ENCODE measurements at places on chromosomes 11 and 22. TPM values are rescaled to one million over a fixed set of nuclear protein-coding genes. Genes with fewer than 3 reads are reported as not detected.
A peak's percentile ranks its signal among the peaks of the same experiment; 100 is the strongest.

GRCh38 chr11:692824-693414, 2.1 kb downstream of the DEAF1 start:
- DNase-seq = peak; percentile 84

GRCh38 chr11:9802291-9802861, 138.5 kb downstream of the SWAP70 start:
- DNase-seq = no peak

BAIAP2L2 gene
- 3.7 TPM for total RNA-seq

DNA sequence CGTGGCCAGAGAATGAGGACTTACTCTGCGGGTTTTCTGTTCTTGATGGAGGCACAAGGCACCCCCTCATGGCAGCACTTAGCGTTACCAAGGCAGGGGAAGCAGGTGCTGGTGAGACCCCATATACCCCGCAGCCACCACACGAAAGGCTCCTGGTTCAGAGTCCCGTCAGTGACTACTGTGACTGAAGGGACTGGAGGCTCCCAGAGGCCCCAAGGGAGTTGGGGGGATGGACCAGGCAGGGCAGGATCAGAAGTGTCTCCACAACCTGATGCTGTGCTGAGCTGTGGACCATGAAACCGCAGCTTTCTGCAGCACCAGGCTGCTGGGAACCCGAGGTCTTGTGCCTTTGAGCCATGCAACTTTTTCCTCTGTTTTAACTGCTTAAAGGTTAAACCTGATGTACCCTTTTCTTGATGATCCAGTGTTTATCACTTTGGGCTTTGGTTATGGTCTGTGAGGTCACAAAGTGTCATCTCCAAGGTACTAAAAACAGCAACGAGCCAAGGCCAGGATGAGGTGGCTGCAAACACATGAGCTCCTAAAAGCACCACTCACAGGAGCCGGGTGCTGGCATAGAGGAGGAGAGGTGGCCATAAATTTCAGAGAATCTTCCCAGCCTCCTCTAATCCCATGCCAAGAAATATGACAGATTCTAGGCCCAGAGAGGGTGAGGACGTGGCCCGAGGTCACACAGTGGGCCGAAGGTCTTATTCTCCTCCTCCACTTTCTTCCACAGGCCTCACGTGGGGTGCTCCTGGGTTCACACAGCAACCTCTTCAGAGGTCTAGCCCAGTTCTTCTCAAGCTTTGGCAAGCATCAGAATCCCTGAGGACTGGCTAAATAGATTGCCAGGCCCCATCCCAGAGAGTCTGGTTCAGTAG, 4.2 kb upstream of the LRRC32 start:
- DNase-seq = no peak

KCNJ1 gene
- total RNA-seq = 0.17 TPM

DNA sequence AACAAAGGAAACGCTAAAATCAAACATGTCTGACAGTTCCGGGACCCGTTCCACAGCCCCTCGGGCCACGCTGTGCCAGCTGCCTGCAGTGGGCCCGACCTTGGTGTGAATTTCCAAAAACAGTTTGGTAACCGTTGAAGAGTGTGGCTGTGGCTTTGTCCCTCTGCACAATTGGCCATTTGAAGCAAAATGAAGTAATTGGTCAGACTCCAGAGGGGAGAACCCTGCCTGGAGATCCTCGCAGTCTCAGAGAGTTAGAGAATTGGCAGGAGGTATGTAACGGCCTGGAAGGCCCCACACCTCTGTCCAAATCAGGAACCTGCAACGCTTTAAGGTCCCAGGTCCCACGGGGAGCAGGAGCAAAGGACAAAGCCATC, 26.3 kb downstream of the TRMU start:
- no peak for DNase-seq

DNA sequence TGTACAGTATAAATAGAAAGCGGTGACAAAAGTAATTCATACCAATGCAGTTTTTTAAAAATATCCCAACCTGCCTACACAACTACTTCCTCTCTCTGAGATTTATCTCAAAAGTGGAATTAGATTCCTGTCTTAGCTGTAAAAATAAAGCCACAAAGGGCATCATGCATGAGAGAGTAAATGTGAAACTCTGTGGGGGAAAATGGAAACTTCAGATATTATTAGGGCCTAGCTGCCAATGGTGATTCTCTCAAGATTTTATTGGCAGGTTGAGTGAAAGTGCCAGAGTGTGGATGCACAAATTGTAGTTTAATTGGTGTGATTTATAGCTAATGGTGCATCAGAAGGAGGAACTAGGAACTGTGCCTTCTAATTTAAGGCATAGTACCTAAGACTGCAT, 356.9 kb upstream of the CCDC90B start:
- DNase-seq = no peak

DNA sequence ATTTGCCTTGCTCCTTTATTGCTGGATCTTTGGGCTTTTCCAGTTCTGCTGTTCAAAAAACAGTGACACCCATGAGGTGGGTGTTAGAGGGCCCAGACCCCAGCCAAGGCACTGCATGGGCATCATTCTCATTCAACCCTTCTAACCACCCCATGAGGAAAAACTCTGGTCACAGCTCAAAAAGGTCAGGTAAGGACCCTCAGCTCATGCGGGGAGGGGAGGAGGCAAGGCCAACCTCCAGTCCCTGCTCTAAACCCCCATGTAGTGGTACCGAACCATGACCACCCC, 7.4 kb downstream of the GNB1L start:
- DNase-seq = no peak

WT1 gene
- not detected for total RNA-seq

OR2D2 gene
- total RNA-seq = not detected

- no peak for DNase-seq
These were observed 87.3 kb downstream of the WNT11 start for GRCh38 chr11:76119032-76119431.

GRCh38 chr11:92765965-92766371, 203.5 kb upstream of the MTNR1B start:
- no peak for DNase-seq

- DNase-seq = no peak
These were observed 61.4 kb upstream of the ARFGAP3 start for GRCh38 chr22:42918500-42918899.

OR6Q1 gene
- not detected for total RNA-seq

NRGN gene
- not detected for total RNA-seq

GRCh38 chr11:130418756-130419155, 9.7 kb downstream of the ADAMTS8 start:
- no peak for DNase-seq

DNA sequence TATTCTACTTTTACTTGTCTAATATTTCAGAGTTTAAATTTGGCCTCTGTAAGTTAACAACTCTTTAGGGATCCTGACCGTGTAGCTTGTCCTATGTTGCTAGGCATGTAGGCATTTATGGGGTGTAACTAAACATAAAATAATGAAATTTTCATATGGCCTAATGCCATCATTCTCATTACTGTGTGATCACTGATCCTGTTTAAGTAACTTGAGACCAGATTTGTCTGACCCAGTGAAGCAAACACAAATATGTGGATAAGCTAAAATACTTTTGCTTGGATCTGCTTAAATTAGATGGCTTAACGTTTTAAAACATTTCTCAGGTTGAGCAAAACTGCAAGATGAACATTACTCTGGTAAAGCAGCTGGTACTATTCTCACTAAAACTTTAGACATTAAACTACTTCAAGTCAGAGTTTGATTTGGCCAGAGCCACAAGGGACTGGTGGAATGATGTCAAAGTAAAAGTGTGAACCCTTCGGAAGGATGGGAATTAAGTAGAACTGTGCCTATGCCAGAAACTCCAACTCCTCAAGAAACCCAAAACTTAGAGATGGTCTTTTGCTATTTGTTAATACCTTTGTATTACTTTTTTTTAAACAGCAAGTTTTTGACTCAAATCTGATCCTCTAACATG, 12.5 kb downstream of the QSER1 start:
- DNase-seq = no peak

GRCh38 chr22:35425971-35426800, 26.2 kb downstream of the MCM5 start:
- no peak for DNase-seq

GRCh38 chr11:109795234-109795633, 298.0 kb upstream of the ZC3H12C start:
- DNase-seq = no peak

DNA sequence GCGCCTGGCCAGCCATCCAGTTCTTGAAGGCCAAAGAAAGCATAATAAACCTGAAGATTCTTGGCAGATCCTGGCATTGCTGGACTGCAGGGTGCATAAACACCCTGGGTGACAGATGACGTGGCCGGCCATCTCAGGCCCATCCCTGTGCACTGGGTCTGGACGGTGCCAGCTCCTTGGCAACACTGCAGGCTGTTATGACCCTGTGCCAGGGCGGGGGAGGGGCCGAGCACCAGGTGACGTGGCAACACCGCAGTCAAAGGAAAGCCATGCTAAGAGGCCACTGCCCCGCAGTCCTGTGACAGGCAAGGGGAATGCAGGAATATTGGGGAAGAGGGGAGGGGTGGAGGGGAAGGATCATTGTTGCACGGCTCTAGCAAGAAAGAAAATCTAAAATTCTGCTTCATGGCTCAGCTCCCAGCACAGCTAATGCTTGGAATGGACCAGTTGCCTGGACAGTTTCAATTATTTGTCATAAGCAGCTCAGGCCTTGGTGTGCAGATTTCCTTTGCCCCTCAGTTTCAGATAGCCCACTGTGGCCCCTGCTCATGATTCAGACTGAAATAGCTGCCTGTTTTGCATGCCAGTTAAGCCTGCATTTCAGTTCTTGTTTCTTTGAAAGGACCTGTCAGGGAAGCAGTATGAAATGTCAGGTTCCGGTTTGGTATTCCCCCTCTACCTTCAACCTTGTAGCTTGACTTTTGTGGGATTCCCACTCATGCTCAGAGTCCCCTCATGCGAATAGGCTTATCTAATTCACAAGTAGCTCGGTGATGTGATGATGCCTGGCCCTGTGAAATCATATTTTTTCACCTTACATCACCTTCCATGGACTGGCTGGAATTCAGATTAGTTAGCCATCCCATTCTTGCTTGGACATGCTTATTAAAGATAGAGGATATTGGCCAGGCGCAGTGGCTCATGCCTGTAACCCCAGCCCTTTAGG, 29.7 kb upstream of the DDX6 start:
- no peak for DNase-seq

PDHX gene
- total RNA-seq = 43.5 TPM

DNA sequence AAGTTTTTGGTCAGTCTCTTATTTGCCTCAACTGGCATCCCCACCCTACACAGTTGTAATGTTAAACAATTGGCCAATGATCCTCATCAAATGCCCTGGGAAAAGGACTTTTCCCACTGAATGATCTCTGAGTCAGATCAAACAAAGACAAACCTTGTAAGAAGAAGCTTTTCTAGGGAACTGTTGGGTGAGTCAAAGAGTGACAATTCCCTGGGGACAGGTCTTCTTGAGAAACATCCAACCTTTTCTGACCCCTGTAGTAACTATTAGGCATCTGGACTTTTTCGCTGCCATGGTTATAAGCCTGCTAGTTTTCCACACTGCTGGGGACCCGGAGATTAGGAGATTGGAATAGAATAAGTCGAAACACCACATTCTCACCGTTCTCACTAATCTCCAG, 789.8 kb upstream of the API5 start:
- DNase-seq = no peak

- no peak for DNase-seq
These were observed 9.8 kb upstream of the XKR3 start for GRCh38 chr22:16834971-16835370.

DNA sequence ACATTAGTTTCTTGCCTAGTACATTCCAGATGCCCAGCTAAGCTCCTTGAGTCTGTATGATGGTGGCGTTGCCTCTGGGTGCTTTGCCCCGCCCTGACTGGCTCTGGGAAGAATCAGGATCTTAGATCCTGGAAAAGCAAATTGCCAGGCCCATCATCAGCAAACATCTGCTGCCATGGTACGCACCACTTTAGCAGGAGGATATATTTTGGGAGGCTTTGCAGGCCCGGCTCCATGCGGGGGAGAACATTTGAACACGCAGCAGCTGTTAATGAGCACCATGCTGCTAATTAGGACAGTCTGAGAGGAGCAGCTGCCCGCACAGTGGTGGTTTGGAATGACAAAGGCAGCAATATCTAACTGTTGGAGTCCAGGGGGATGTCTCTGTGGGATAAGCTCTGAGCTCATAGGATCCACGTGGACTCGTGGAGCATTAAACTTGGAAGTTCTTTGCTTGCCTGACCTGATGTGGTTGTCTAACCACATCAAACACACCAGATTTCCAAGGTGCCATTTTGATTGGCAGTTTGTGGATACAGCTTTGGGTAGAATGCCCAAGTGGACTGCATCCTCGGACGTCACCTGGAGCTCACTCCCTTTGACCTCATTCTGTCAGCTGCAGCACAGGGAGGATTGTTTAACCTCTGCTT, 217.0 kb upstream of the ZBED5 start:
- DNase-seq = no peak

C11orf52 gene
- not detected for total RNA-seq

RASSF10 gene
- not detected for total RNA-seq

- peak; percentile 62 for DNase-seq
These were observed 16.2 kb upstream of the CASTOR1 start for GRCh38 chr22:30305519-30305905.

GCAT gene
- total RNA-seq = 4.4 TPM

- no peak for DNase-seq
These were observed 713 bp downstream of the TOP3B start for GRCh38 chr22:21981874-21982273.

DNA sequence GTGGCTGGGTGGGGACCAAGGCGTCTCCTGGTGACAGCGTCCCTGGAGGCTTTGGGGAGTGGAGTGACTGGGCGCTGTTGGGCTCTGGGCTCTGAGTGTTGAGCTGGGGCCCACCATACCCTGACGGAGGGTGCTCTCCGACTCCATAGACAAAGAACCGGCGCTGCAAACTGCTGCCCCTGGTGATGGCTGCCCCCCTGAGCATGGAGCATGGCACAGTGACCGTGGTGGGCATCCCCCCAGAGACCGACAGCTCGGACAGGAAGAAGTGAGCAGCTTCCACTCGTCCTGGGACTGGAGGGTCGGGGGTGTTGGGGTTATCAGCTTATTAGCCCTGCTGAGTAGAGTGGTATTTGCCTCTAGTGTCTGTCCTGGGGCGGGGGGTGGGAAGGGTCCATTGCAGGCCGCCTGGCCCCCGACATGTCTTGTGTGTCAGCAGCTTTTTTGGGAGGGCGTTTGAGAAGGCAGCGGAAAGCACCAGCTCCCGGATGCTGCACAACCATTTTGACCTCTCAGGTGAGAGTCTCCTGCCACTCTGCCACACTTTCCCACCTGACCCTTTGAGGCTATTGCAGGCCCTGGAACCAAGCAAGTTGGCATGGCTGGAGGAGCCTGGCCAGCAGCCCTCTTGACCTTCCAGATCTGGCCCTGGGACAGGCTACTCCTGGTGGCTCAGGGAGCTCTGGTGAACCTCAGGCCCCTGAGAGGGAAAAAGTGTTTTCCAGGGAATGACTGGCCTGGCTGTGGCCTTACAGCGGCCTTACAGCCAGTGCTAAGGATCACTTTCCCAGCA, 7.6 kb downstream of the CLDN5 start:
- DNase-seq = no peak

POU2AF3 gene
- total RNA-seq = not detected

YWHAH gene
- 57.0 TPM for total RNA-seq

DNA sequence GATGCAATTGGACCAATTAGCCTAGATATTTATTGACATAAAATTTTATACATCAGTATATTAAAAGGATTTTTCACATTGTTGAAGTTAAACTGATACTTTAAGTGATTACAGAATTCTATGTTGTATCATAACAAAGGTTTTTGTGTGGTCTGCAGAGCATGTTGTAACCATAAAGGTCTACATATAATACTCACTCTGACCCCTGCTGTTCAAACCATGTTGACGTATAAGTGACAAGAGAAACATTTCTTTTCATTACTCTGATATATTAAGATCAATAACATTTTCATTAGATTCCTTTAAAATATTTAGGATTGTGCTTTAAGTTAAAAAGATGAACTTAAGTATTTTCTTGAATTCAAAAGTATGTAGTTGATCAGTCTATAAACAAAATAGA, 63.9 kb downstream of the GAS2 start:
- DNase-seq = peak; percentile 3

SYT7 gene
- total RNA-seq = not detected
